ENCODE measurements at places on chromosomes 16 and 17.

DNA sequence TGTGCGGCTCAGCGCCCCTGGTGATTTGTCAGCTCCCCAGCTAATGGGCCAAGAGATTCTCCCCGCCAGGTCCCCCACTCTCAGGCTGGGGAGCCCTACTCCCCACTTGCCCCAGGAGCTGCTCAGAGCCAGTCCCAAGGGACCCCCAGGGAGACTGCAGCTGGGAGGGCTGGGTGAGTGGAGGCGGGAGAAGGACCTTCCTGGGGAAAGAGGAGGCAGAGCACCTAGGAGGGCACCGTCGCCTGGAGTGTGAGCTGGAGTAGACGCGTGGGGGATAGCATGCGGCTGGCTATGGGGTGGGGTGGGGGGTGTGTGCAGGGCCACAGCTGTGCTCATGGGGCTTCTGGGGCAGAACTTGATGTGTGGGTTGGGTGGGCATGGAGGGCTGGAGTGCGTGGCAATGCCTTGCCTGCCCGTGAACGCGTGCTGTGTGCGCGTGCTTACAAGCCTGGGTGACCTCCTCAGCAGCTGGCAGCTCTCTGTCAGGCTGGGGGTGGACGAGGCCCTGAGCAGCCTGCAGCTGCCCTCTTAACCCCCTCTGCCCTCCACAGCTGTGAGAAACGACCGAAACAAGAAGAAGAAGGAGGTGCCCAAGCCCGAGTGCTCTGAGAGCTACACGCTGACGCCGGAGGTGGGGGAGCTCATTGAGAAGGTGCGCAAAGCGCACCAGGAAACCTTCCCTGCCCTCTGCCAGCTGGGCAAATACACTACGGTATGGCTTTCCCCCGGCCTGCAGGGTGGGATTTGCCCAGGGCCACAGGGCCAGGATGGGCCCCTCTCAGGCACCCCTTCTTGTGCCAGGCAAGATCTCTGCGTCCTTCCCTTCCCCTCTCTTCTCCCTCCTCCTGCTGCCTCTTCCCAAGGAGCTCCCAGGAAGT lies 12.9 kb downstream of the GJD3 start:
- DNase-seq = no peak

- no peak for DNase-seq
These were observed 55.2 kb upstream of the GOT2 start for GRCh38 chr16:58789351-58789750.

DNA sequence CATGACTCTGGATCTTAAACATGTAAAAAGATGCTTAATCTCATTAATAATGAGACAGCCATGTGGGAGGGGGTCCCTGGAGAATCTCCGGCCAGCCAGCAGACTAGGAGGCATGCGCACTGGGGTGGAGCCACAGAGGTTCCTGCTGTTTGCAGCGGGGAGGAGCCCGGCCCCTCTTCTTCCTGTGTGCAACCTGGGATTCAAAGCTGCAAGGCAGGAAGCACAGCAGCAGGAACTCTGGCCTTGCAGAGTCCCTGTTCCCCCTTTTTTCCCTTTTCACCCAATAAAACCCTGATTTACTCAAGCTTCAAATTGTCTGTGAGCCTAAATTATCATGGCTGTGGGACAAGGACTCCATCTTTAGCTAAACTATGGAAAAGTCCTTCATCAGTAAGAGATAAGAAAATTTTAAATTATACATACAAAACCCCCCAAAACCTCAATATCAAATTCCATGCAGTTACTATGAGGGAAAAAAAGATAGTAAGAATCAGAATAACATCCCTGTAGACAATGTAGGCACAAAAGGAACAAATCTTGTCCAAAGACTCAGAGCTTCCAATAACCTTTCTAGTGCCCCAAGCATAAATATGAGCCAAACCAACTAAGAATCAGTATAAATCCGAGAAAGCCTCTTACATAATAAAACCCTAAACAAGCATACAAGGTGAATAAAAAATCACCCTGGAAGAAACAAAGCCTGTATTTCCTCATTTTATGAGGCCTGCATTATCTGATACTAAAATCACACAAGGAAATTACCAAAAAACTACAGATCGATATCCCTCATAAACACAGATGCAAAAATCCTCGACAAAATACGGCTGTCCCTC lies 12.1 kb downstream of the CFDP1 start:
- peak; percentile 53 for DNase-seq

GRCh38 chr17:79561486-79562133 lies 49.2 kb downstream of the RBFOX3 start:
- DNase-seq = no peak

- no peak for DNase-seq
These were observed 13.9 kb upstream of the CES1 start for GRCh38 chr16:55846598-55847346.

DNA sequence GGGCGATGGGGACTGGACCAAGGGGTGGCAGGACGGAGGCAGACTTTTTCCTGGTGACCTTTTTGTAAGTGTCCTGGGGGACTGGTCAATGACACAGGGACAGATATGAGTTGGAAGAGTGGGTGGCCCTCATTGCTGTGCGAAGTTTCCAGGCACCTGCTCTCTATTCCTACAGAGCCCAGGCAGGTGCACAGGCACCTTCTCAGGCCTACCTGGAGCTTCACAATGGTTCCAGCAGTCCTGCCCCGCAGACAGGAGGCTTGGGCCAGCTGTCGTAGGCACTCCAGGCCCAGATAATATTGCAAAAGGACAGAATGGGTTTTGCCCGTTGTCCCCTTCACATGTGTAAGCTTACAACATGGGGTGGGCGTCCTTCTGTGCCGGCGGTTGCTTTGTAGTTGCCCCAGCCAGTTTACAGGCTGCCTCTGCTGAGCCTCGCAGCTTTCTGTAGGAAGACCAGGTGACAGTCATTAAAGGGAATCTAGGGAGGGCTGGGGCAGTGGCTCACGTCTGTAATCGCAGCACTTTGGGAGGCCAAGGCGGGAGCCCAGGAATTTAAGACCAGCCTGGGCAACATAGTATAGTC lies 84.3 kb downstream of the ARHGAP23 start:
- DNase-seq = no peak

GRCh38 chr16:7508656-7509055 lies 176.0 kb downstream of the RBFOX1 start:
- DNase-seq = no peak

DNA sequence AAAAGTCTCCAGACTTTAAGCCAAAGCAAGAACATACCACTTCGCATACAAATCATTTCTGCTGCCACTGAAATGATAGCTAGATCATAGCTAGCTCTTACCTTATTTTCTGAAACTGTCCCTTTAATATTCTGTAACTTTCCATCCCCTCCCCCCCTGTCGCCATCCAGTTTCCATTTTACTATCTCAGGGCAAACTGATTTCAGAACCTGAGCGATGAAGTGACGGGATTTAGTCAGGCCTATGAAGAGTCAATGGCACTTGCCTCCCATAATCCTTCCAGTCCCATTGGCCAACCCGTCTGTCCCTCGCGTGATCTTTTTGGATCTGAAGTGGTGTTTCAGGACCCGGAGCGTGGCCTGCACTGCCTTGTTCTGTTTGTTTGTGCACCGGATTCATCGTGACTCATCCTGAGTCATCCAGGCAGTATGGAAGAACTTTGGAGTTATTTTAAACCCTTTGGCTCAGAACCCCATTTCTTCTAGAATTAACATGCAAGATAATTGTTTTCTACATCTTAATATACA lies 199.8 kb upstream of the CHMP6 start:
- DNase-seq = peak; percentile 76

GRCh38 chr17:347309-347899 lies 5.2 kb downstream of the RPH3AL start:
- DNase-seq = no peak

GRCh38 chr16:6714510-6714909 lies 618.1 kb upstream of the RBFOX1 start:
- DNase-seq = no peak

DNA sequence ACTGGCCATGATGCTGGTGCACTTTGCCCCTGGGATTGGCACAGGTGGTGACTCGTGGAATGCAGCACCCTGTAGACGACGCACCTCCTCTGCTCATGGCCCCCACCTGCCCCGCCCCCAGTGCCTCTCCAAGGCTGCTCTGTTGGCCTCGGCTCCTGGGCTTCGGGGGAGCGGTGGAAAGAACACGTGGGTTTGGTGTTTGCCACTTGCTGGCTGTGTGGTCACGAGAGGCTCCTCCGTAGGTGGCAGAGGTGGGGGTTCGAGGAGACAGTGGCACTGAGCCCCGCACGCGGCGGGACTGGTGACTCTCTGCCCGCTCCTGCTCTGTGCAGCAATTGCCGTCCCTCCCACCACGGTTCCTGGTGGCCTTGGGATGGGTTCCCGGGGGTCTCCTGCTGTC lies 82.8 kb upstream of the ZNF750 start:
- DNase-seq = no peak

- DNase-seq = no peak
These were observed 122.2 kb downstream of the SMG6 start for GRCh38 chr17:2181206-2181896.

DNA sequence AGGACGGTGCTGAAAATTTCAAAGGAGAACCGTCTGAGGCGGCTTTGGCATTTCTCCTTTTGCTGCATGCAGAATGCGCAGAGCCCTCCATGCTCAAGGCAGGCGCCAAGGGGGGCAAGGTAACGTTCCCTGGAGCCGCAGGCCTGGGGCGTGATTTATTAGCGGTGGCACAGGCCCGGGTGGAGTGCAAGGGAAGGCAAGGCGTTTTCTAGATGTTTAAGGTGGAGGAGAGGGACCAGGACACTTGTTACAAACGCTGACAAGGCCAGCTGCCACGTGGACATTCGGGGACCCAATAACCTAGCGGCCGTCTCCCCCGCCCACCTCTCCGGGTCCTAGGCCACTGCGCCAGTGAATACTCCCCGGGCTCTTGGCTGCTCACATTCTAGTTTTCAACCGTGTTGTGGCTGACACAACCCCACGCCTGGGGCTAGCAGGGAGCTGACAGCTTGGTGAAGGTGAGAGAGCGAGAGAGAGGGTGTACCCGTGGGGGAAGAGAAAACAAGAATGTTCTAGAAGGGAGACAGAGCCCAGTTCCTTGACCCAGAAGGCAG lies 250.1 kb downstream of the C16orf95 start:
- no peak for DNase-seq

DNA sequence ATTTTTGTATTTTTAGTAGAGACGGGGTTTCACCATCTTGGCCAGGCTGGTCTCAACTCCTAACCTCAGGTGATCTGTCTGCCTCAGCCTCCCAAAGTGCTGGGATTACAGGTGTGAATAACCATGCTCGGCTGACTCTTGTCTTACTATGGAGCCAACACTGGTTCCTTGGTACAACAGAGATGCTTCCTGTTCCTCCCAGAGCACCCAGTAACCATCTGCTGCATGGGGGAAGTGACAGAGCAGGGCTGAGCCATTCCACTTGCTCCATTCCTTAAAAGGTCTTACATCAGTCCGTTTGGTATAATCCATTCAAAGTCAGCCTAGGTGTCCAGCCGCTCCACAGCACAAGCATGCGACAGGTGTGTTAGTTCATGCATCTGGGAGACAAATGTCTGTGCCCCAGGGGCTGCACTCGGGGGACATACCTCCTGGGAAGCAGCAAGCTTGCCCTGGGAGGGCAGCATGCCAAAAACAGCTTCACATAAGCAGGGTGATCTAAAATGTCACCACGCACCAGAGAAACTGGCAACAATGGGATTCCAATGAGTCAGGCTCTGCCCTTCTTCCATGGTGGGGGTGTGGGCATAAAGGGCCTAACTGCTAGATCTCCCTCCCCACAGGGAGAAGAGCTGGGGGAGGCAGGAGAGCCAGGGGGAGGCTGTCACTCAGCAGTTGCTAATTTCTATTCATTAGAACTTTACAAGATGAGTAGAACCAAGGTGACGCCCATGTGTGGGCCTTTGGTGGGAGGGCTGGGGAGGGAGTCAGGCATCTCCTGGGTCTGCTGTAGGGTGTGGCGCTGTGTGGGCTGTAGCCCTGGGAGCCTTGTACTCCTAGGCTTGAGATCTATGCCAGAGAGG lies 35.5 kb downstream of the PIPOX start:
- DNase-seq = no peak

DNA sequence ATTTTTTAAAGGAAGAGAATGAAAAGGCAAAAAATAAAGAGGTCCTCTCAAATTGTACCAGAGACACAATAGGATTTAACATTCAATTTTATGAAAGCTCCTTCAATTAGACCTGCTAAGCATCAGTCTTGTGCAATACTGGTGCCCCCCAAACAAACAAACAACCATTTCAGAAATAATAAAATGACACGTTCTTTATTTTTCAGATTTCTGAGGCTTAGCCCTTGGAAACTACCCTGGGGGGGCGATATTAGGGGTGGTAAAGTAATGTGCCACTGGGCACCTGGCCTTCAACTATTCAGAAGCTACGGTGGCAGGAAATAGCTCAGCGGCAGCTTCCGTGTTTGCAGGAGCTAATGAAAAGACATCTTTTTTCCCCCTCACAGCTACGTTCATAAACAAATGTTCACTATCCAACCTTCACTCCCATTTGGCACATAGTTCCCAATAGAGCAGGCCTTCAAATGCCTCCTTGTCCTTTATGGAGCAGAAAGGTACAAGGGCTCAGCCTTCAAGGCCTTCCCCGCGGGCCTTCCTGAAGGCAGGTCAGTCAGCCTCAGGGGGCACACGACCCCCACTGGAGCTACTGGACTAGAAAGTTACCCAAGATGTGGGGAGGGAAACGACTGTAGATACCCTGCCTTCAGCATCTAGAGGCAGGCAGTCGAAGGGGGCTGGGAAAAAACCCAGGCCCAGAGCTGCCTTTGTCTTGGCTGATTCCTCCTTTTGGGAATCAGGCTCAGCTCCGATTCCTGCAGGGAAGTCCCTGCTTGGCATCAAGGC lies 44.1 kb downstream of the TBX4 start:
- DNase-seq = no peak

- peak; percentile 45 for DNase-seq
These were observed 678 bp downstream of the CDR2L start for GRCh38 chr17:74987909-74988711.

- DNase-seq = no peak
These were observed 31.1 kb upstream of the CDH15 start for GRCh38 chr16:89140401-89140800.

DNA sequence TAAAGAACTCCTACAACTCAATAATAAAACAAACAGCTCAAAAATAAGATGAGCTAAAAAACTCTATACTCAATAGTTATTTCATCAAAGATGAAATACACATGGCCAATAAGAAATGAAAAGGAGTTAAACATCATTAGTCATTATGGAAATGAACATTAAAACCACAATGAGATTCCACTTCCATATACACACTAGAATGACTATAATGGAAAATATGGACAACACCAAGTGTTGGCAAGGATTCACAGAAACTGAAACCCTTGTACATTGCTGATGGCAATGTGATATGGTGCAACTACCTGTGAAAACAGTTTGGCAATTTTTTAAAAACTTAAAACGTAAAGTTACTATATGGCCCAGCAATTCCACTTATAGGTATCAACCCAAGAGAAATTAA lies 91.4 kb downstream of the GRIN2A start:
- DNase-seq = no peak

- DNase-seq = no peak
These were observed 430.5 kb upstream of the PMFBP1 start for GRCh38 chr16:72602499-72602898.

- peak; percentile 53 for DNase-seq
These were observed 1.8 kb upstream of the CD300C start for GRCh38 chr17:74547736-74548135.

- no peak for DNase-seq
These were observed 281.8 kb downstream of the IRF8 start for GRCh38 chr16:86180780-86181179.

- DNase-seq = no peak
These were observed 40.5 kb downstream of the USP7 start for GRCh38 chr16:8923199-8923598.

All from activated CD4-positive, alpha-beta T cell treated with anti-CD3 and anti-CD28 coated beads for 36 hours (primary cell).